ENCODE measurements at places on chromosomes 16 and 17.

DNA sequence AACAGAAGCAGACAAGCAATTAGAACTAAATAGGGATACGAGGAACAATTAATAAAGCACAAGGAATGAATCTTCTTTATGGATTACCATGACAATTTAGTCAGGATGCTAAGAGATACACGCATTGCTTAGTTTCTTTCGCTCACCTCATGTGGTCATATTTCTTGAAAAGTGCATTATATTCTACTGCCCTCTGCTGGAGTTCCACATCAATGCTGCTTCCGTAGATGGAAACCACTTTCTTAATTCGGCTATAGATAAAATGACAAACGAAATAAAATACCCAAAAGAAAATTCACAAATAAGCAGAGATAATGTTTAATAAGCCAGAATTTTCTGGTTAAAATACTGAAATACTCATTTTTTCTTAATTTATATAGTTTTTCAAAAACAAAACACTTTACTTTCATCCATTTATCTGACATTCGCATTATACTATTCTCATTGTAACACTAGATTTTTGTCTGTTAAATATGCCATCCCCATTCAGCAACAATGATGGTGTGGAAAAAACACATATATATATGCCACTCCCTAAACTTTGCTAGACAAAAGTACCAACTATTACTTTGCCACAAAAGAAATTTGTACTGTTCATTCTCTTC is 22.0 kb upstream of the PHLPP2 start:
- no peak for DNase-seq

- no peak for DNase-seq
Measured at GRCh38 chr17:39123627-39124026, 27.8 kb downstream of the PLXDC1 start.

- DNase-seq, result no peak
Measured at GRCh38 chr17:75047398-75048098, 523 bp downstream of the KCTD2 start.

GRCh38 chr16:70770626-70771552 is 30.1 kb downstream of the VAC14 start:
- peak; percentile 2 for DNase-seq

GRCh38 chr17:31328160-31328535 is 6.7 kb upstream of the EVI2A start:
- DNase-seq, result no peak
